Omental fat pad (tissue), 4 donors: ENCODE measurements at places on chromosomes 4 and X. TPM values are rescaled to one million over a fixed set of nuclear protein-coding genes. Genes with fewer than 3 reads are reported as not detected.

The MTTP gene
- total RNA-seq: not detected

The PGAM4 gene
- total RNA-seq: not detected

The ARMCX4 gene
- total RNA-seq: 9.7 TPM

The VCX3B gene
- total RNA-seq: not detected

- no peak for DNase-seq
Measured at GRCh38 chrX:2933125-2933900, 4.2 kb upstream of the ARSD start.

GRCh38 chr4:62548108-62548524 is 1348.0 kb downstream of the ADGRL3 start:
- DNase-seq: no peak

GRCh38 chr4:8528713-8529112 is 51.5 kb upstream of the GPR78 start:
- no peak for DNase-seq

DNA sequence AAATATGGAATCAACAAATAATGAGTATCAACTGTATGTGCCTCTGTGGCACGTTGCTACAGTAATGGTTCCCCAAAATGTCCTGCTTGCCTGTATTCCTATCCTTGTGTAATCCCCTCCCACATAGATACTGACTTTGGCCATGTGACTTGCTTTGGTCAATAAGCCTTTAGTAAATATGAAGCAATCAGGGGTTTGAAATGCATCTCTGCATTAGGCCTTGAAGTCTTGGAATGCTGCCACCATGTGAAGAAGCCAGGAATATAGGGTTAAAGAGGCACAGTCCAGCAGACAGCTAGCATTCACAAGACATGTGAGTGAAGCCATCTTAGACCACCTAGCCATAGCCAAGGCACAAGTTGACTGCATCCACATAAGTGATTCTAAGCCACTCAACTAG is 190.9 kb downstream of the GABRB1 start:
- DNase-seq: no peak

DNA sequence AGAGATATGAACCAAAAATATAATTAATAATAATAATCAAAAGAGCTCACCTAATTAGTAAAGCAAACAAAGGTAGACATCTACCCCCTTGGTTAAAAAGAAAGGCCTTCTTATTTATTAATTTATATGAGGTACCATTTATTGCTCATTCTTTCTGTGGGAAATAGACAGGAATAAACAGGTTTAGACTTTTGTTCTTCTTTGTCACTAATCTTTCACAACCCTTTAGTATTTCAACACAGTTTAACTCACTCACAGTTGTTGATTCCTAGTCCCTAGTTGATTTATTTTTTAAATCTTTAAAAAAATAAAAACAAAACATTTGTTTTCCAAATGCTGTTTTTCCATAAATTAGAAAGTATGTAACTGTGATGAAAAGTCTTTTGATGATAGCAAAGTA is 5.6 kb downstream of the PPARGC1A start:
- DNase-seq: no peak

GRCh38 chrX:2693113-2694002 is 2.3 kb downstream of the CD99 start:
- DNase-seq: no peak

- no peak for DNase-seq
Measured at GRCh38 chrX:773292-774025, 142.9 kb downstream of the SHOX start.
